ENCODE measurements at places on chromosomes 7 and 10.

- DNase-seq: no peak
Observed at GRCh38 chr10:101310529-101311184, 43.3 kb upstream of the BTRC start.

DNA sequence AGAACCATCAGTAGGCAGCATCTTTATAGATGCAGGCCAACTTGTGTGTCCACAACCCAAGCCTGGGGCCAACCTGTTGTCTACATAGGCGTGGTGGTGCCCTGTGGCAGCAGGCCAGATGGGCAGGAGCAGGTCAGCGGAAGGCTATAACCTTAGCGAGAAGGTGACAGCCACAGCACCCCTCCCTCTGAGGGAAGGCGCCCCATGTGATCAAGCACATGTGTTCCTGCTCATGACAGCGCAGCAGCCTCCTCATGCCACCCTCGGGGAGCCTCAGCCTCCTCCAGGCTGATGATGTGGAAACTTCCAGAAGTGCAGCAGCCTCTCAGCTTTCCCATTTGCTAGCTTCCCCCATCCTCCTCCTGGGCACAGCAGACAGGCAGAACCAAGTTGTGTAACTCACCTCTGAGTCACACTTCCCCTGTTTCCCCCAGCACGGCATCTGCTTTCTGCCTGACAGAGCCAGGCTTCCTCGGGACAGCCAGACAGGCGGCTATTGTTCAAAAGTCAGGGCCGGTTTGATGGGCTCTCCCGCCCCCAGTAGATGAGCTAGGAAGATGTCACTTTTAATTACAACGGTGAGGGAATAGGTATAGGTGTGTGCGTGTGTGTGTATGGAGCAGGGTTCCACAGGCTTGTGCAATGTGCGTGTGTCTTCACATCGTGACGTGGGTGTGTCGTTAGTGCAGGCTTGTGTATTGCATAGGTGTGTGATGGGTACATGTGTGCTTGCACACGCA is 312.0 kb upstream of the ZMIZ1 start:
- DNase-seq: no peak

GRCh38 chr10:33412241-33412640 is 77.8 kb upstream of the NRP1 start:
- no peak for DNase-seq

DNA sequence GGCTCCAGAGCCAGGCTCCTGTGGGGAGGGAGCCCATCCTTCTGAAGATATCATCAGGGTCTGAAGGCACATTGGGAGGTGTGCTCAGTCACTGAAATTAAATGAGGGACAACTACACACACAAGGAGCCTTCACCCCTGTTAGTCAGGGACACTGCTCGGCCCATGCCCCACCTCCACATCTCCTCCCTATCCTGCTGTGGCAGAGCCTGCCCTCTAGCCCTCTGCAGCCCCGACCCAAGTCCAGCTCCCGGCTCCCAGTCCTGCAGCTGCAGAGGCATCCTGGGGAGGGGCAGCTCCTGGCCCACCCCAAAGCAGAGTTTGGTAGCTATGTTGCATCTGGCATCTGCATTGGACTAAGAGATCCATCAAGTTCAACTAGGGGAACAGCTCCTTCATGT is 136.3 kb downstream of the ZNF248 start:
- DNase-seq: no peak

DNA sequence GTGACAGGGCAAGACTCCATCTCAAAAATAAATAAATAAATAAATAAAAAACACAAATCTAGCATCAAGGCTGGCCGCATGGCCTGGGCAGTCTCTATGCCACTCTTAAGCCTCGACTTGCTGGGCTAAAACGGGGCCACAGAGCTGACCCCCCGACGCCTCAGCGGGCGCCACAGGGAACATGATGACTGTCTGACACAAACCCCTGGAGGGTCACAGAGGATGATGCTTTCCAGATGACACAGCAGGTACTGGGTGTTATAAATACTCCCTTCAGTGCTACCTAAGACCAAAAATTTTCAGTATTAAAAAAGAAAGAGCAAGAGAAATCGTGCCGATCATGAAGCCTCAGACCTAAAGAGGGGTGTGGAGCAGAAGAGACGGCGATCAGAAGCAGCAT is 176.8 kb downstream of the MAD1L1 start:
- DNase-seq: no peak

Data from stimulated activated CD8-positive, alpha-beta memory T cell treated with anti-CD3 and anti-CD28 coated beads, Interleukin-15, amount 100 ng/mL, for 4 hours (primary cell).